Lower leg skin (tissue), 4 donors: ENCODE measurements at places on chromosomes 11 and 22. TPM values are rescaled to one million over a fixed set of nuclear protein-coding genes. Genes with fewer than 3 reads are reported as not detected.

GRCh38 chr11:61911701-61912529 is 5.5 kb downstream of the RAB3IL1 start:
- DNase-seq = no peak

DNA sequence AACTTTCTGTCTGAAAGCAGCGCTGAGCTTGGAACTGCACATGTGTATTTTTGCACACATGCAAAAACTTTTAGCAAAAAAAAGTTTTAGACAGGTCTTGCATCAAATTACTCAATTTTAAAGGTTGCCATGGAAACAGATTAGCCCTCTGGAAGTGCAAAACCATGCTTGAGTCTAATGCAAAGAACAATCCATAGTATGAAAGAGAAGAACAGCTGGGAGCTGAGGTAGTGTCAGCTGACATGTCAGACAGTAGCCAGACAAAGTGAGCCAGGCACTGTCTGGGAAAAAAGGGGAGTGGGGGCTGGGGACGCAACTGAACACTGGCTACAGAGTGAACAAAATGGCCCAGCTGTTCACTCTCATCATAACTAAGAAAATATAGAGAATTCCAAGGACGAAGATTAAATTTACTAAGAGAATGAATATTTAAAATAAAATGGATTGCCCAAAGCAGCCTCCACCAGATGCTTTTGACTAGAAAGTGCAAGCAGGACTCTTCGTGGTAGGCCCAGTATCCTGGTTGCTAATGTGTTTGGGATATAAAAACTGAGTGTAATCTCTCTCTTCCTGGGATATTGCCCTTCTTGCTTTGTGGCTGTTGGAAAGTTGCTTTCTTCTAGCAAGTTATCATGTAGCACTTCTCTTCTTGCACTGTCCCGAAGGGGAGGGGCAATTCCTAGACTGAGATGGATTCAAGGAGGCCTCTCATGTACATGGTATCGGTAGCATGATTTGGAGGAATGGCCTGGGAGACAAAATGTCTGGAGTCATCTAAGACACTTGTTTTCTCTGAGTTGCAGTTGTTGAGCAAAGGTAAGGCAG is 434.1 kb upstream of the FAT3 start:
- DNase-seq = no peak

DNA sequence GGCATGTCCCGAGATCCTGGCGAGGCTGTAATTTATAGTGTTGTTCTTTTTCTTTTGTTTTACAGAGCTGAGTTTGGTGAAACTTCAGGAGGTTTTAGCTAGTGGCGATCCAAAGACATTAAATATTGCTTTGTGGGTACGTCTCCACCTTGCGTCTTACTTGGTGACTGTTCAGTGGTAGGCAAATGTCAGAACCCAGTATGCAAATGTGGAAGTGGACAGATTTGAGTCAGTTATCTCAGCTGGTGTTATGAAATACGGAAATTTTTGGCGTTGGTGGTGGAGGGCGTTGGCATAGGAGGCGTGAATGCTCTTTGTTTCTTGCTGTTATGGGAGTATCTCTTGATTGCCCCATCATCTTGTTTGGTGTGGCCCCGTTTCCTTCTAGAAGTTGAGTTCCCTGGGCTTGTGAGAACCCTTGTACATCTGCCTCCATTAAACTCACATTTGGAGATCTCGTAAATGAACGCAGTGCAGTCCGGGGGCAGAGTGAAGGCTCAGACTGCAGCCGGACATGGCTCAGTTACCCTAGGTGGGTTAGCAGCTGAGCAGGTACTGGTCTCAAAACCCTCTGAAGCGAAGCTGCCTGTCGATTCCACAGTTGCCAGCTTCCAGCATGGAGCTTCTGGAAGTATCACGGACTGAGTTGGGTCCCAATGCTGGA is 39.9 kb downstream of the PTPRJ start:
- DNase-seq = no peak

Gene OR2D2
- total RNA-seq = not detected

DNA sequence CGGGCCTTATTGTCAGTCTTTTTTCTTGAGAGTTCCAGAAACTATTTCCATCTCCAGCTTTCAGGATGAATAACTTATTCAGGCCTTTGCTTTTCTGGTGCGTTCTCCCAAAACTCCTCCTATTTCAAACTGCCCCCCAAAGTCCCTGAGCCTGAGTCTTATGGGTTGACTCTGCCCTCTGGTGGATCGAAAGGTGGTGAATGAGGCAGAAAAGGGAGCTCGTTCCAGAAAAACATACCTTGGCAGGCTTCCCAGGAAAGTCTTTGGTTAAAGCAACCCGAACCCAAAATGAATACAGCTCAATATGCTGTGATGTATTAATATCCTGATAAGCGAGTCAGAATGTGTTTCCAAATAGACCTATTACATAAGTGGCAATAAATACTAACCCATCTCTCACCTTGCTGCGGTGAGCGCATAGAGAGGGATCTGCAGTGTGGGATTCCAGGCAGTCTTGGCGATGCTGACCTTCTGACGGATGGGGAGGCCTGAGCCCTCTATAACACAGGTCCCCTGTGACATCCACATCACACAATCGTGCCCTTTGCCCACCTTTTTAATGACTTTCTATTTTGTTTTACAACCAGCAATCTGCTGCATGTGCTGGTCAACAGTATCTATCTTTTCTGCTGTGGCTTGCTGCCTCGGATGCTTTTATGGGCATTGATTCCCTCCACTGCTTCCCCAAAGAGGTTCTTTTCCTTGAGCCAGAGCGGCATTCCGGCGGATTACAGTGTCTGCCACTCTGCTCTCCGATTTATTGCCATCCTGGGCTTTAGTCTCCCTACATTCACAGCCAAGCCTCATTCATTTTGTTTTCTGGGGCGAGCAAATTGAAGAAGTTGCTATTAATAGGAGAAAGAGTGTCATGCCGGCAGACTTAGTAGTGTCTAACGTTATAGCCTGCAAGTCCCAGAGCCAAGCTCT is 756.8 kb downstream of the NTM start:
- DNase-seq = no peak

- no peak for DNase-seq
Measured at GRCh38 chr22:37291559-37292298, 9.4 kb downstream of the CYTH4 start.

GRCh38 chr11:34727228-34727737 is 106.4 kb downstream of the EHF start:
- DNase-seq = no peak

Gene SMPD1
- total RNA-seq = 91.6 TPM

Gene POU2AF3
- not detected for total RNA-seq

- no peak for DNase-seq
Measured at GRCh38 chr11:95157824-95158223, 68.2 kb downstream of the ENDOD1 start.

DNA sequence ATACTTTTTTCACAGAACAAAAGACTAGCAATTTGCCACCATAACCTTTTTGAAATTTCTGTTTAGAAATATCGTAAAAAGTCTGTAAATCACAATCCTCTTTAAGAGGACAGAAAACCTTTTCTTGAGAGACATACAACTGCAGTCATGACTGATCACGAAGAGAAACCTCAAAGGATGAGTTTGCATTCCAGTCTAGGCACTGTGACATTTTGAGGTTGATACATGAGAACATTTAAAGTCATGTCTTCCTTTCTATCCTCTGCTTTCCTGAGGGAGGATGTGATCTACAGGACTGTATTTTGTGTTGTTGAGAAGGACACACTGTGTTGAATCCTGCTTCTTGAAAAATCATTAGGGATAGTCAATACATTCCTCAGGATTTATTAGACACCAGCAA is 476.7 kb upstream of the CCDC179 start:
- DNase-seq = no peak

DNA sequence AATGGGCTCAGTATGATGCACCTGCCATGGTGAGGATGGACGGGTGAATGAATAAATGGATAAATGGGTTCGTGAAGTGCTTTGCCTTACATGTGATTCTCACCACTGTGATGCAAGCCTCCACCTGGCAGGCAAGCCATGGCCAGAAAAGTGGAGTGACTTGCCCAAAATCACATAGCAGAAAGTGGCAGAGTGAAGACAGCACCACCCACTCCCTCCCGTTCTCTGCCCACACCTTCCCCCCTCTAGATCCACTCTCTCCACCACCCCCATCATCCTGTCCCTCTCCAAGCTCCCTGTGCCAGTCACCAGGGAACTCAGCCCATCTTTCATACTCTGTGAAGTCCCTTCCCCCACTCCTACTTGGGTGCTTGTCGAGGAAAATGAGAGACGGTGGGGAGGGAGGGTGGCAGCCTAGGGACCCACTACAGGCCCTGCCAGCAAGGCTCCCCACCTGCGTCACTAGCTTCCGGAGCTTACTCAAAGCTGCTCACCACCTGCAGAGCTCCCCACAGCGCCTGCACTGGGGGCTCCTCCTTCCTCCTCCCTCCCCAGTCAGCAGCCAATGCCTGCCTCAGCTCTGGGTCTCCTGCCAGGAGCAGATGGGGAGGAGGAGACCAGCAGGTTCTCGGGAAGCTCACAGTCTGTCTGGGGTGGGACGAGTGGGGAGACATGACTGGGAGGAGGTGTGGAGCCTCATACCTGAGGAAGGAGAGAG is 82.3 kb downstream of the PDE2A start:
- no peak for DNase-seq

GRCh38 chr11:6321961-6322362 is 1.7 kb upstream of the CAVIN3 start:
- no peak for DNase-seq

Gene MS4A12
- not detected for total RNA-seq
